ENCODE measurements at places on chromosomes 13 and 19.
A peak's percentile ranks its signal among the peaks of the same experiment; 100 is the strongest.

GRCh38 chr13:40612041-40612440 lies 54.4 kb downstream of the FOXO1 start:
- DNase-seq = no peak

DNA sequence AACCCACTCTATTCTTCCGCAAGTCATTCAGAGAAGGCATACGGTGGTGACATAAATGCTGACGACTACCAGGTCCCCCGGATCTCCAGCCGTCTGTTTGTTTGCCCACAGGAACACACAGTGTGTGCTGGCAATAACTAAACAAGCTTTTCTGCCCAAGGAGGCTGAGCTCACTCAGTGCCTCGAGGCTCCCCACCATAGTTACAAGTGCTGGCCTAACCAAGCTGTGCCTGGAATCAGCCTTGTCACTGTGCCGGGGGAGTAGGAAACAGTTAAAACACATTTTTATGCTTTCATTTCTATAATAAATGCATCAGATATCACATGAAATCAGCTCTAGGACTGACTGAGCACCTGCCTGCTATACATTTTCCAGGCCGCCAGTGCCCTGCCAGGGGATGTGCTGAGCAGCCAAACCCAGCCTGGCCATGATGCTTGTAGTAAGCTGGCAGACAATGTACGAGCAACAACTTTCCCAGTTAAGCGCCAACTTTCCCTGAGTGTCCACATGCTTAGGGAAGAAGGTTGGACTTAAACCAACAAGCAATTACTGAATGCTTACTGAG lies 28.1 kb downstream of the BRD4 start:
- DNase-seq = no peak

GRCh38 chr13:48504606-48505005 lies 28.3 kb downstream of the RCBTB2 start:
- DNase-seq = no peak

GRCh38 chr13:91135968-91136367 lies 211.5 kb upstream of the MIR17HG start:
- DNase-seq = no peak

DNA sequence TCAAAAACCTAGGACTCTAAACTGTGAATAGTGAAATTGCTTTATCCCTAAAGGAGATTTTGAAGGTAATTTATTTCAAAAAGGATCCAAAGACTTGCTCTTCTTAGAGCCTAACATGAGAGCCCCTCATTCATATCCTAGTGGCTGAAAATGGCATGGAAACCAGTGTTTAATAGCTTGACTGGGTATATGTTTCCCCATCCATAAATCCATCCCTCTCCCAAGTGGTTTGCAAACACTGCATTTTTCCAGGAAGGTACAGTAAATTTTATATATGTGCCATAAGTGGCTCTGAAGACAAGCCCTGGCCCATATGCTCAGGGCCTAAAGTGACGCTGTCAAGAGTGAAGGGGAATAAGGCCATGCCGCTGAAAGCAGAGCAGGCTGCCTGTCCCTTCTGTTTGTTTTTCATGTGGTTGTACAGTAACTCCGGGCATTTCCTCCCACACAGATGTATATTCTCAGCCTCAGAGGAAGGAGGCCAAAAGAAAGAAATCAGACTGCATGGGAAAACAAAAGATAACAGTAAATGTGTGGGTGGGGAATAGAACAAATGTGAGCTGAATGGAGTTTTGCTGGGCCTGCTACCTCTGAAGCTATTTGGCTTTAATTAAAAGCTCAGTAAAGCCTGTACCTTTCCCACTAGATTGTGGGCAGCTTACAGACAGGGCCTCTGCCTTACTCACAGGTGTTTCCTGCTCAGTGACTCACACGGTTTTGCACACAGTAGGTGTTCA lies 181.9 kb downstream of the PCDH9 start:
- no peak for DNase-seq

DNA sequence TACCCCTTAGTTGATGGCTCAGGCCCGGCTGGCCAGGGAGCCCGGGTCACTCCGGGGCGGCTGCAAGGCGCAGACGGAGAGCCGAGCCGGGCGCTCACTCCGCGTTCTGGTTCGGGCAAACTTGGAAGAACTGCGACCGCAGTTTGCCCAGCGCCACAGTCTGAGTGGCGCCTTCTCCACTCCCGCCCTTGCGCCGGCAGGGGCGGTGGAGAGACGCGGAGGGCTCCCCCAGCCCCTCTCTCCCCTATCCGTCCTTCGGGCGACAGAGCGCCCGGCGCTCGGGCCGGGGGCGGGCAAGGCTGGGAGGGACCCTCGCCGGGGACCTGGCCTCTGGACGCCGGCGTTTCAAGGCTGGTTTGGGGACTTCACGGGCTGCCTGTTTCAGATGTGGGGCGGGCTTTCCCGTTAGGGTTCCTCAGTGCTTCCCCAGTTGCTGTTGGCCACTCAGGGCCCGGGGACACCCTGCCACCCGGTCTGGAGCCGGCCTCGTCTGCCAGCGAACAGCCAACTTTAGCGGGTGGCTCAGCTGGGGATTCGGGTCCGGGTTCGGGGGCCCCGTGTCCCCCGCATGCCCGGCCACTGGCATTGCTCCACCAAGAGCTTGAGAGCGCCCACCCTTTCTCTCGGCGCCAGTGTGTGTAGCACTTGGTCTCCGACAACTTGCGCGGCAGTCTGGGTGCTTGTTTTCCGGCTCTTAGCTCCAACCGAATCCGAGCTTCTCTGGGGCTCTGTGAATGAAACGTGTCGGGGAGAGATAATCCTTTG lies 1.5 kb downstream of the GPC6 start:
- DNase-seq = no peak

DNA sequence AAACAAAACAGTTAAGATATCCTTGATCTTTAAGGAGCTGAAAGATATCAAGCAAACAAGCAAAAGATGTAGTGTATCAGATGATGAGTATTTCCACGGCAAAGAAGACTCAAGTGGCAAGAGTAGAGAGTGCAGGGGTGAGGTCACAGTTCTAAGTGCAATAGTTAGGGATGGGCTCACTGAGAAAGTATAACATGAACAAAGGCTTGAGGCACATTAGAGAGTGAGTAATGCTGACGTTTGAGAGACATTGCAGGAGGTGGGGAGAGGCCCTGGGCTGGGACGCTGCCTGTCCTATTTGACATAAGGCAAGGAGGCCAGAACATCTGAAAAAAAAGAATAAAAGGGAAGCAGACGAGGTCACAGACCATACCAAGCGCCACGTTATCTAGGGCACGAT lies 1.4 kb downstream of the DUXA start:
- DNase-seq = no peak

- DNase-seq = no peak
Observed at GRCh38 chr19:28297586-28298157, 915.3 kb downstream of the UQCRFS1 start.

GRCh38 chr19:4431808-4432674 lies 25.6 kb downstream of the UBXN6 start:
- DNase-seq = peak; percentile 44

GRCh38 chr13:20848944-20849343 lies 53.6 kb downstream of the XPO4 start:
- no peak for DNase-seq

DNA sequence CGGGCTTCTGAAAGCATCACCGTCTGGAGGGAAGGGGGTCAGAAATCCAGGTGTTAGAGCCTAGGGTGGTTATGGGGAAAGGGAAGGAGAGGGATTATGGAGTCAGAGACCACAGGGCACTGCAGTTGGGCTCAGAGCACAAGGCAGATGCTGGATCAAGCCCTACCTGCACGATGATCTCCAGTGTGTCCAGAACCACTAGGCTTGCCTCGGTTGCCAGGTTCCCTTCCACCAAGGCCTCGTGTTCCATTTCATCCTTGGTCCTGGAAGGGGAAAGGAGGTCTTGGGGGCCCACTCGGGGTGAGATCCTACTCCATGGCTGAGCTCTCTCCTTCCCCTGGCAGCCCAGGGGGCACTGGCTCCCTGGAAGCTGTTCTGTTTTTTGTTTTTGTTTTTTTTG lies 17.0 kb upstream of the KANK2 start:
- DNase-seq = no peak

- DNase-seq = no peak
Observed at GRCh38 chr13:95987841-95988240, 65.4 kb downstream of the UGGT2 start.

GRCh38 chr19:28731577-28731976 lies 481.4 kb downstream of the UQCRFS1 start:
- DNase-seq = no peak

DNA sequence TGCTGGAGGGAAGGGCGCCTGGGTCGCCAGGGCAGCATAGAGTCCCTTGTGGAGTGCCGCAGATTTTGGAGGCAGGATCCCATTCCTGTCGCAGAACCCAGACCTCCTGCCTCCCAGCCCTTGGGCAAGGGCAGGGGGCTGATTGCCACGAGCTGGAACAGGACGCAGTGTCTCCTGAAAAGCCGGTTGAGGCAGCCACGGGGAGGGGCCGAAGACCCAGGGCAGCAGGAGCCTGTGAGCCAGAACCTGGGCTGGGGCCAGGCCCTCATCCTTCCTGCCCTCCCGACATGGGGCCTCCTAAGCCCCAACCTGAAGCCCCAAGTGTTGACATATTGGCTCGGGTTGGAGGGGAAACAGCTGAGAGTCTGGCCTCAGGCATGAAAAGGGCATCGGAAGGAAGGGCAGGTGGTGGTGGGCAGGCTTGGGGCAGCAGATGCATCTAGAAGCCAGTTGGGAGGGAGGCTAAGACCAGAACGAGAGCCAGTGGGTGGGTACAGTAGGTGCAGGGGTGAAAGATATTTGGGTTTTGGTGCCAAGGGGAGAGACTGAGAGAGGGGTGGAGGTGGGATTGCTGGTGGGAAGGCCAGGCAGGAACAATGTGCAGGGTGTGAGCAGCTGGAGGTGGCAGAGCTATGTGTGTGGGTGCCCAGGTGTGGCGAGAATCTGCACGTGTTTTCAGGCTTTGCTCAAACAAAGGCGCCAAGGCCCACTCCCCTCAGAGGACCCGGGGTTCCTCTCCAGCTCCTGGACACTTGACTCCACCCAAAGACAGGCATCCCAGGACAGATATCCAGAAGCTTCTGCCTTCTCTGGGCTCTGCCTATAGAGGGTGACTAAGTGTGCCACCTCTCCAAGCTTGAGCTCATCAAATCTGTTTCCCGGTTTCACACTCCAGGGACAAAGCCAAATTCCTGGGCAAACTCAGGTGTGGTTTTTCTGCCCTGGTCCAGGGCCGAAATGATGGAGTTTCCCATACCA lies 1.4 kb upstream of the SBSN start:
- DNase-seq = no peak

DNA sequence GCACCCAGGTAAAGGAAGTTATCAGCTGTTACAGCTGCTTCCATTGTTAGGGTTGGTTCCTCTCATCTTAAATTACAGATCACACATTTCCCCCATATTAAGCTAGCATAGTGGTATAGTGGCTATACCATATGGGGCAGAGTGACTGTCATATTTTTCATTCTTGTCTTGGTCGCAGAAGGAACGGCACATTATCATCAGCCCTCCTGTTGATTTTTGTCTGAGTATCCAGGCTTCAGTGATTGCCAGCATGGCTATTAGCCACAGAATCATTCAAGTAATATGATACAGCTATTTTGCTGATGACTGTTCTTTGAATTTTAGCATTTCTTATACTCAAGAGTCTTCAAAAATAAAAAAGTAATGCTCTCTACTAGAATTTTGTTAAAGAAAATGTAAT lies 240.9 kb downstream of the LIG4 start:
- DNase-seq = no peak

GRCh38 chr19:43331435-43332010 lies 22.0 kb upstream of the CD177 start:
- DNase-seq = no peak

DNA sequence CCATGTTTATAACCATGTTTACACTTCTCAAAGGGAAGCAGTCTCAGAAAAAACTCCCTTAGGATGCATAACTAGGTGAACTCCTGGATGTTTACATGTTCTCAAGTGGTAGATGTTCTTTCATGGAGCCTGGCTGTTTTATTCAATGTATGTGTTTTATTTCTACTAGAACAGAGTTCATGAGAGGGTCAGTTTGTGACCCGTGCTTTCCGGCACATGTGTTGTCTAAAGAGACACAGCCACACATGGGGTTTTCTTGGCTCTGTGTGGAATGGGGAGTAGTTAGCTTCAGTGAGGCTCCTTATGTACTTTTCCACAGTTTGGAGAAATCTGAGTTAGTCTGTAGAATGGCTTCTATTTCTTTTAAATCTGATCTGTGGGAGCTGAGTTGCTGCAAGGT lies 60.9 kb downstream of the ATP8A2 start:
- DNase-seq = no peak

DNA sequence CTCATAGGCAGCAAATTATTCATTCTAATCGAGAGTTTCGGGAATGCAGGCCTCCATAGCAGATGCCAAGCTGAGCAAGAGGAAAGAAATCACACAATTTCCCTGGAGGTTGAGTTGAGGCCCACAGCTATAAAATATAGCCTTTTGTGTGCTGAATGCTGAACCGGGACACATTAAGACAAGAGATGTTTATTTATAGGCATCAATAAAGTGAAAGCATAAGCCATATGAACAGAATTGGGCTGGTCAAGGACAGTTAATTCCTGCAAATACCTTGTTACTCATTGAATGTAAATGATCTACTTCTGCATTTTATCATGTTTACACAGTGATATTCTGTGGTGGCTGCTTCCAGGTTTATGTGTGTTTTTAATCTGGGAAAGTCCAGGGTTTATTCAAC lies 461.7 kb downstream of the KLF12 start:
- DNase-seq = no peak

GRCh38 chr13:65744836-65745235 lies 1485.3 kb downstream of the PCDH9 start:
- DNase-seq = no peak

DNA sequence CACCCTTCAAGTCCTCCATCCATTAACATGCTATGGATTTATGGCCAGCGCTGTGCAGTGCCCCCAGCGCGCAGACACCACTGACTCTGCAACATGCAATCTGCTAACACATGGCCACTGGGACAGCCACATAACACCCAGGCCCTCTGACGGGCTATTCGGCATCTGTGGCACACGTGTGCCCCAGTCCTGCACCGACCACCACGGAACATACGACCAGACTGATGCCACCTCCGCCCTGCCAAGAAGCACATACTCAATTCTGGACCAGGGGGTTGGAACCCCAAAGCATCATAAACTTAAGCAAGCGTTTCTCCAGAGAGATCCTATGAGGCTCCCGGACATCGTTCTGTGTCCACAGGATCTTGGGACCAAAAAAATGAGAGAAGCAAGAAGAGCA lies 9.8 kb downstream of the STK24 start:
- no peak for DNase-seq

DNA sequence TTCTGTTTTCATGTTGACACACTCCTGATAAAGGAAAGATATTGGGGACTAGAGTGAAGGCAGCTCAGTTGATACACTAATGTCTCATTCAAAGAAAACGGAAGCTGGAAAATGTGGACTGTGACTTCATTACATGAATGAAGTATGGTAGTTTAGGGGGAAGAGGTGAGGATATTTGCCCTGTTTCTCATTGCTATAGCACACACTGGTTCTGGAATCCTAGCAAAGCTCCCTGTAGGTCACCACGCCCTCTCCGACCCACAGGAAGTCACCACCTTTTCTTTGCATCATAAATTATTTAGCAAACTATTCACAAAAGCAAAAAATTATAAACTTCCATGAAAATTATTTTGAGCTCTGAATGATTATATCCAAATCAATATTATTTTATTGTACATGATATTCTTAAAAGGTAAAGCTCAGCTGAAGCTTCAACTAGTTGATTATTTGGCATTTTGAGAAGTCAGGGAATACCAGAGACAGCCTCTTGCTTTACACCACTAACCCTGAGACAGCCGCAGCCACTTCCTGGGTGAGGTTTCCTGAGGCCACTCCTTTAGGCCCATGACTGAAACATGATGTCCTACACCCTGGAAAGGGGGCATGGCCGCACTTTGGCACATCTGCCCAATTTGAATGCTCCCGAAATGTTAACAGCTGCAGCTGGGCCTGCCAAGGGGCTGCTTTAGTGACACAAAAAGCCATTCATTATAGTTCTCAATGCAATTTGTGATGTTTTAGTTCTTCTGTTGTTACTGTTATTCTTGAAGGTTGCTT lies 50.0 kb upstream of the WDFY2 start:
- no peak for DNase-seq
